Bone marrow (tissue), 2 donors: ENCODE measurements at places on chromosomes 5 and 9.

DNA sequence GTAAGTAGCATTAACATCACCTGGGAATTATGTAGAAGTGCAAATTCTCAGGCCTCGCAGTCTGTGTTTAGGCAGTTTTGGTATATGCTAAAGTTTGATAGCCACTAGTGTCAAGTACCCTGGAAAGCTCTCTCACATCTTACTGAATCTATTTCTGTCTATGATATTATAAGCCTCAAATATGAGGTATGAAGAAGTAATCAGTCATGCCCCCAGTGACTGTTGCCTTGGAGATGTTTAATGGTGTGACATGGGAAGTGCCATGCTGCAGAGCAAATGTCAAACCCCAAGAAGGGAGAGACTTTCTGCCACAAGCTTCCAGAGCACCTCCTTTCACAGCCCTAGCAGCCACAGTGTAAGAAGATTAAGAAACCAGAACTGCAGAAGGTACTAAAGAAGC lies 9.8 kb upstream of the PDE8B start:
- DNase-seq: no peak

DNA sequence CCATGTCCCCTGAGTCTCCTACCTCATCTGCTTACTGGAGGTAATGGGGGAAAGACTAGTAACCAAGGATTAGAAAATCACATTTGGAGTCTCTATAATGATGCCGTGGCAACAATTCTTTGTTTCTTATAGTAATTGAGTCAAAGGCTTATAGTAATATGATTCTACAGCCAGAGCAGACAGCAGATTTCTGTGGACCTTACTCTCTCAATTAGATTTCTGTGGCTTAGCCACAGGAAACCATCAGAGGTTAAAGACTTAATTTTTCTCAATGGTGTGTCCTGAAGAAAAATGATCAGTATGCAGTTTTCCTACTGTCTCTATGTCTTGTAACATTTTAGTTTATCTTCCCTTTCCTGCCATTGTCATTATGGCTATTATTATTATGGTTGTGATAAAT lies 59.3 kb upstream of the CD180 start:
- DNase-seq: no peak

GRCh38 chr5:131392466-131393095 lies 128.7 kb downstream of the CDC42SE2 start:
- no peak for DNase-seq

DNA sequence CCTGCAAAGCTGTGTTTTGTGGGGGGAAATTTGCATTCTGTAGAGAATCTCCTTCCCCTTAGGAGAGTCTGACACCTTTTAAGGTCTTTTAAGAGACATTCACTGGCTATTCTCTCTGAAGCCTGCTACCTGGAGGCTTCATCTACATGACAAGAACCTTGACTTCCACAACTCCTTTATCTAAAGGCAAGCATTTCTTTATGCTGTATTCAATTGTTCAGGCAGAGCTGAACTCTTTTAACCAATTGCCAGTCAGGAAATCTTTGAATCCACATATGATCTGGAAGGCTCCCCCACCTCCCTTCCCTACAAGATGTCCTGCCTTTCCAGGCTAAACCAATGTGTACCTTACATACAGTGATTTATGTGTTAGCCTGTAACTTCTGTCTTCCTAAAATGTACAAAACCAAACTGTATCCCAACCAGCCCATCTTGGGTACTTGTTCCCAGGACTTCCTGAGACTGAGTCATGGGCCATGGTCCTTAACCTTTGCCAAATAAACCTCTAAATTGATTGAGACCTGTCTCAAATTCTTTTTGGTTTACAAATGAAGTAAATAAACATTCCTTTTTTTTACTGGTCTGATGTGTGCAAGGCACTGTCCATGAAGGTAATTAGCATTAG lies 9.9 kb downstream of the C9orf85 start:
- DNase-seq: no peak

DNA sequence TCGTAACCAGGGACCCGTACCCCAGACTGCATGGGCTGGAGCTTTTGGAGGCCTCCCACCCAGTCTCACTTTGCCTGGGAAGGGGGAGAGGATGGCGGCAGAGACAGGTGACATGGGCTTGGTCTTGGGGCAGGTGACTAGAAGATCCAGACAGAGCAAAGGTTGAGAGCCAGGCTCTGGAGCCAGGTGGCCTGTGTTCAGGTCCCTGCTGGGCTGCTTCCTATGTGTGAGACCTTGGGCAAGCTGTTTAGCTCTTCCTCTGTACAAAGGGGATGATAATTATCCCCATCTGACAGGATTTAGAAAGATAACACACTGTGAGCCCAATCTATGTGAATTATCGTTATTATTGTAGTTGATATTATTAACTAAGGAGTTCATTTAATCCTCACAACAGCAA lies 16.1 kb upstream of the NDST1 start:
- no peak for DNase-seq

GRCh38 chr9:17682684-17683083 lies 103.8 kb downstream of the SH3GL2 start:
- no peak for DNase-seq

- no peak for DNase-seq
These were observed 92.0 kb downstream of the C9orf152 start for GRCh38 chr9:110115826-110116542.
